Ecto neural progenitor cell (in vitro differentiated cells): ENCODE measurements at places on chromosomes 16 and 17.

DNA sequence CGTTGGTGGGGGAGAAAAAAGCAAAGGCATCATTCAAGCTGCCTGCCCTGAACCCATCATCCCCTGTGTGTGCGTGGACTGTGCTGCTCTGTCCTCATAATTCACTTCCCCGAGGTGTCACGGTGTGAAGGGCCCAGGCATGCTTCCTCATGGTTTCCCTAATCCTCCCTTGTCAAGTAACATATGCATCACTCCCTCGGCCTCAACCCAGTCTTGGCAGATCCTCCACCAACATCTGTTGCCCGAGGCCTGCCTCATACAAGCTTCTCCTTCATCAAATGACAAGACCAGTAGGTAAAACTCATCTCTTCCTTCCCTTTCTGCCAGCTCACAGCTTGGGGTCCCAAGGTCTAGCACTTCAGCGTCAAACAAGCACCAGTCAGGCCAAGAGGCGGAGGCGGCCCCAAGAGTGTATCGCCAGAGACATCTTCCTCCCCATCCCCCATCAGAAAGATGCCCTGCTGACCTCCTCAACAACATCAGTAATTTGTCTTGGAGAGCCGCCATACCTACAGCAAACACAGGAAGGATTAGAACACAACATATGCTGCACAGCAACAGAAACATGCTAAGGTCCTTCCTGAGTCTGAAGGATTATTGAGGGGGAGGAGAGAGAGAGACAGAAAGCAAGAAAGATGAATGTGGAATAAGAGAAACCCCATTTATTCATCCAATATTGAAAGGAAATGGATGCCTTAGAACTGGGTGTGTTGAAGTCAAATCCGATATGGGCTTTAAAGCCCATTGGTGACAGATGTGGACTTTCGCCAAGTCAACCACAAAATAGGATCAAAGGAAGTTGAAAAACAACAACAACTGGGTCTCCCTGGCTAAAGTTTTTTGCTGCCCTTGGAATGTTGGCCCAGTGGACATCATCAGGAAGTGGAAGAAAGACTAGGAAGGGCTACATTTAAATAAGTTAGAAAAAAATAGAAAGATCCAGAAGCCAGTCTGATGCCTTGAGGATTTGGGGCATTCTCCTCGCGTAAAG lies 38.4 kb downstream of the SOX9 start:
- no peak for DNase-seq

DNA sequence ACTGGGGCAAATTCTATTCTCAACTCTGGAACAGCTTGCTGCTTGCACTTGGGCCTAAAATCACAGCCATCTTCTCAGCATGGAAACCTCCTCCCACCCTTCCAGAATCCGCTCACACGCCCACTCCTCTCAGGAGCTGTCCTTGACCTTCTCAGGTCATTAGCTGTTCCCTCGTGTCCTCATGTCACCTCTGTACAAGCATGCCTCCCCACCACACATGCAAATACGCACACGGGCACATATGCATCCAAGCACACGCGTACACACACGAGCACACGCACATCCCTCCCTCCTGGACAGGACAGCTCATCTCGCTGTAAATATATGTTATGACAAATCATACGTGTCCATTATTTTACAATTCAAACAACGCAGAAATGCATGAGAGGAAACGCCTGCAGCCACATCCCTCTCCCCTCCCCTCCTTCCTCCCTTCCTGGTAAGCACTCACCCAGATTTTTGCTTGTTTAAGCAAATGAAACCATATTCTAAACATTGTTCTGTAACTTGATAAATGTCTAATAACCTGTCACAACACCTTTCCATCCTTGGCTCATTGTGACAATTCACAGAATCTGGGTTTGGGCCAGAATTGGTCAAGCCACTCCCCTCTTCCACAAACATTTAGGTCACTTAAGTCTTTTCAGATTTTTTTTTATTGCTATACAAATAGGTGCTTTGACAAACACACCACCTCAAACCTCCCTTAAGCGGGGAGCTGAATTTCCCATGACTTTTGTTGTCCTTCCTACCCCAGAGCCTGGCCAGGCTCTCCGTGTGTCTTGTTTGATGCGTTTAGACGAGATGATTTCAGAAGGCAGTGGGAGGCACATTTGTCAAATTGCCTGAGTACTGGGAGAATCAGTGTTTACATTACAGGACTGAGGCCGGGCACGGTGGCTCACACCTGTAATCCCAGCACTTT lies 41.7 kb downstream of the DNAH17 start:
- DNase-seq: no peak

DNA sequence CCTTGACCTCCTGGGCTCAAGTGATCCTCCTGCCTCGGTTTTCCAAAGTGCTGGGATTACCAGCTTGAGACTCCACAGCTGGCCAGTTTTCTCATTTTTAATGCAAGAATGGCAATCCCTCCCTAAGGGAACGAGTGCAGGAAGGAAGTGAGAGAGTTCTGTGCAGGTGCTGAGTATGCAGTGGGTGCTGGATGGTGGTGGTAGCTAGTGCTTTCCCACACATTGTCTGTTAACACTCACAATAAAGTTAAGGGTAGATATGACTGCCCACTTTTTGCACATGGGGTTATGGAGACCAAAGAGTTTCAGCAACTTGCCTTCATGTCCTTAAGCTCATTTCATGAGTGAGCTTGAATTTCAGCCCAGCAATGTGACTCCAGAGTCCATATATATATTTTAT lies 18.5 kb downstream of the RGS9 start:
- no peak for DNase-seq

- DNase-seq: no peak
These were observed 141.5 kb upstream of the MED13 start for GRCh38 chr17:62206550-62206949.

GRCh38 chr16:81694494-81695280 lies 84.4 kb upstream of the PLCG2 start:
- DNase-seq: no peak

GRCh38 chr17:72942579-72942978 lies 149.9 kb downstream of the SLC39A11 start:
- no peak for DNase-seq

DNA sequence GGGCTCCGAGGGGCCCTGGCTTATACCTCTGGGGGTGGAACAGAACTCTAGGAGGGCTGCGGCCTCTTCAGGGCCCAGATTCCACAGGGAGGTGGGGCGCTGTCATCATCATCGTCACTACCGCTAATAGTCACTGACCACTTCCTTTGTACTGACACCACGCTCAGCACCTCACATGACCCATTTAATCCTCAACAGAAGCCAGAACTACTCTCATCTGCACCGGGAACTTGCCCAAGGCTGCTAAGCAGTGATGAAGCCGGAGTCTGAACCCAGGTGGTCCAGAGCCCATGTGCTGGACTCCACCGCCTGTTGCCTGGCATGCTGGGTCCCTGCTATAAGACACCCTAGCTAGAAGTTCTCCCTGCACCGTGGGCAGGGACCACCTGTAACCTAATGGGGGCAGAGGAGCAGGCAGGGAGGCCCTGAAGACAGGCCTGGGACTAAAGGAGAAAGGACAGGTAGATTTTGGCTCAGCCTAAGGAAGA lies 12.0 kb downstream of the UNC13D start:
- no peak for DNase-seq

DNA sequence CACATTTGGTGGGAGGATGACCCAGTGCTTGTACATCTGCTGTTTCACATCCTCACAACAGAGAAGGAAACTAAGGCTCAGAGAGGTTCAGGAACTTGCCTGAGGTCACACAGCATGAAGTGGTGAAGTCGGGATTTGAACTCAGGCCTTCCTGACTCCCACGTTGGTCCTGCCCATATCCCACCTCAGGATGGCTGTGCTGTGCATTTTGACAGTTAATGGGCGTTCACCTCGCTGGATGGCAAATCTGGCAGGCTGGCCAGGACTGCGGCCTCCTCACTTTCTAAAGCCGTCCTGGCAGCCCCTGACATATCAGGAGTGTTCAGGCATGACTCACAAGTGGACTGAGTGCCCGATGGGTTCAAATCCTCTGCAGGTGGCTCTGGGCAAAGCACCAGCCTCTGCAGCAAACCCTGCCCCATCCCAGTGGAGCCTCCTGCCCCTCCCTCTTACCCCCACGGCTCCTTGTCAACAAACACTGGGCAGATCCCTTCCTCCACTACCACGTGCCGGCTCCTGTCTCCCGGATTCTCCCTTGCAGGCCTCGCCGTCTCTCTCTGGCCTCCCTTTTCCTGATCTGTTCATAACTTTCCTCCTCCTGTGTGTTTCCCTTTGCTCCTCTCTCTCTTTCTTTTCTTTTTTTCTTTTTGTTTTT lies 29.2 kb downstream of the SOCS3 start:
- DNase-seq: no peak

- DNase-seq: peak; percentile 16
These were observed 1.1 kb downstream of the NDEL1 start for GRCh38 chr17:8436844-8437171.

DNA sequence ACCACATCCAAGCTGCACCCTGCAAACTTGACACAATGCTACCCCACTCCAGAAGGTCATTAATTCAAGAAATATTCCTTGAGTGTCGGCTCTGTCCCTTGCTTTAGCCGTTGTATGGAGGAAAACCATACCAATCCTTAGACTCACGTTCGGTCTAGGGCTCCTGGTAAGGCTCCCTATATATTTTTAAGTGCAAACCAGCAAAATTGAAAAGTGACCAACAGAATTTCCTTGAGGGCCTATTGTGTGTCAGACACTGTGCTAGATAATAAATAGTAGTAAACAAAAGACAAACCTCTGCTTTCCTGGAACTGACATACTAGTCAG lies 390 bp upstream of the BBS2 start:
- no peak for DNase-seq

- no peak for DNase-seq
These were observed 110.5 kb upstream of the CORO6 start for GRCh38 chr17:29733166-29733565.

DNA sequence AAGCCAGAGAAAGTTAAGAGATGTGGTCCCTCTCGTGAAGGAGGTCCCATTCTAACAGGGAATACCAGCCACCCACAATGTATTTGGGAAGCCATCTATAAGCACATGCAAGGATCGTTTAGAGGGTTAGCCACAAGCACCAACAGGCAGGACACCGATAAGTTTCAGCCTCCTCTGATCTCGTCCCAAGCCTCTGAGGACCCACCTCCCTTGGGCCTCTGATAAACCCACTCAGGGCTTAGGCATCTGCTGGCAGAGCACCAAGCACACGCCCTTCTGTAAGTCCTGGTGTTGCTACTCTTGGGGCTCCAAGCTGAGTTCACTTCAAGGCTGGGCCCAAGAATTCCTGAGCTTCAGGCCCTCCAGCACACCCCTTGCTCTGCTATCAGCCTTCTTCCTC lies 5.4 kb upstream of the PNPO start:
- no peak for DNase-seq

DNA sequence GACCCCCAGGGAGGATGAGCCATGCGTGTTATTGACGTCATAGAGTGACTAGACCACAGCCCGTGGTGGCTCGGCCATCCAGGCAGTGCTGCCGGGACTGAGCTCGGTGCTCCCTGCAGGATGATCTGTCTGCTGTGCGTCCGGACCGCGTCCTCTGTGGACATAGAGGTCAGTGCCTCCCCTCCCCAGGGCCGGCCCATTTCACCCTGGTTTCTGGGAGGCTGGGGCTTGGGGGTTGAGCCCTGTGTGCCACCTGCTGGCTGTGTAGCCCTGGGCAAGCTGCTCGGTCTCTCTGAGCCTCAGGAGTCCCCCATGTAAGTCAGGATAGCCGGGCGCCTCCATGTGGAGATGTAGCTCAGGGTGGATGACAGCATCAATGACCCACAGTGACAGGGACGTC lies 8.3 kb downstream of the TSC2 start:
- no peak for DNase-seq

GRCh38 chr17:19442731-19443130 lies 31.7 kb downstream of the RNF112 start:
- DNase-seq: no peak

DNA sequence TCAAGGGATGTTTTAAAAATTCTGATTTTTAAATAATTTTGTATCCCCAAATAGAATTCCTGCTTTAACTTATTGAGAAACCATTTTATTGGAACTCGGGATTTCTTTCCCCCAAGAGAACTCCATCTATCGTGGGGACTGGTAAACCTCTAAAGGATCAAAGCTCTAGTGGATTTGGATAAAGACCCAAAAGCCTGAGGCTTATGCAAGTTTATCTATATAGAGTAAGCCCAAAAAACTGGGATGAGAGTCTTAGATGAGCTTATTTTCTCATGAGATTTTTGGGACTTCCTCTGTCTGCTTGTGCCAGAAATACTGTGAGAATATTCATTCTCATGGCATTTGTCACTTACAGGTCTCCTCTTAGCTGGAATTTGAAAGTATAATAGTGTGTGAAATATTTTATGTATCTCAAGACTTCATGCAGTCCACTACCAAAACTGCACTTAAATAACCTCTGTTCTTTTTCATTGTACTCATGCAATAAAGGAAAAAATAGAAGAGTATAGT lies 333.1 kb downstream of the BCAS3 start:
- DNase-seq: no peak

DNA sequence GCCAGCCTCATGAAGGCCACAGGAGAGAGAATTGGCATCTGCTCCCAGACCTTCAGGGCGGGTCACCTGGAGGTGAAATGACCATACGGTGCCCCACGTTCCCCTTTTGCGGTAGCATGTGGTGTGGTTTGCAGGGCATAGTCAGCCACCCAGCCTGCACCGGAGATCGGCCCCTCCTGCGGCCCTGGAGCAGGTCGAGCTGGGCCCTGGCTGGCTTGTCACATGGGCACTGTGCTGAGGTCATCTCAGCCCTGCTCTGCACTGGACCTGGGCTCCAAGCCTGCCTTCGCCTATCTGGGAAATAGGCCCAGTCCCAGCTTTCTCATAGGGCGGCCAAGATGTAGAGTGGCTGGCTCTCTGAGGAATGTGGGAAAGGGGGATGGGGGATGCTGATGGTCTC lies 16.2 kb downstream of the GSE1 start:
- DNase-seq: no peak

- DNase-seq: no peak
These were observed 40.2 kb downstream of the SMG6 start for GRCh38 chr17:2263183-2264066.

GRCh38 chr17:1643999-1644492 lies 1.5 kb downstream of the SCARF1 start:
- DNase-seq: no peak

DNA sequence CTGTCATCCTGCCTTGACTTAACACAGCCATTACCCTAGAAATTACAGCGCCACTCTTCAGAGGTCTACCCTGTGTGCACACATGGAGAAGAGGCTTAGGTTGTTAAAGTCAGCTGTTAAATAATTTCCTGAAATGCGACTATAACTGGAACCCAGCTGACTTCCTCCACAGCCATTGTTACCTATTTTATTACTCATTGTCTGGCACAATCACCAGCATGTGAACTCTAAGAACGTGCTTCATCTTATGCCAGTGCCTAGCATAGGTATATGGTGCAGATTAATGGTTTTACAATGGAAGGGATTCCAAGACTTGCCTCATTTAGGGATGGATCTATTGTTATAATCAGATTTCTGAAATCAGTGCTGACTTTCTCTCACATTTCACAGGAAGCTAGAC lies 11.9 kb downstream of the RDM1 start:
- no peak for DNase-seq

GRCh38 chr17:77617516-77617915 lies 341.0 kb upstream of the TNRC6C start:
- DNase-seq: no peak

GRCh38 chr16:80009971-80010659 lies 409.6 kb upstream of the MAF start:
- no peak for DNase-seq

- DNase-seq: no peak
These were observed 68.8 kb downstream of the ITFG1 start for GRCh38 chr16:47392081-47392480.

GRCh38 chr16:89061086-89061485 lies 32.6 kb upstream of the ACSF3 start:
- DNase-seq: no peak
